ENCODE measurements at places on chromosomes 11 and 22. TPM values are rescaled to one million over a fixed set of nuclear protein-coding genes. Genes with fewer than 3 reads are reported as not detected.

Gene ZNF70
- total RNA-seq, result 1.4 TPM

Gene KCNE3
- total RNA-seq, result 2.5 TPM

Gene TP53I11
- total RNA-seq, result 18.1 TPM

Gene SLC25A45
- 3.4 TPM for total RNA-seq

Gene DUSP18
- total RNA-seq, result 10.4 TPM

Gene TTC12
- total RNA-seq, result 11.8 TPM

Gene MYO7A
- 0.96 TPM for total RNA-seq
